Mammary epithelial cell (primary cell): ENCODE measurements at places on chromosomes 3 and 15.
A peak's percentile ranks its signal among the peaks of the same experiment; 100 is the strongest.

DNA sequence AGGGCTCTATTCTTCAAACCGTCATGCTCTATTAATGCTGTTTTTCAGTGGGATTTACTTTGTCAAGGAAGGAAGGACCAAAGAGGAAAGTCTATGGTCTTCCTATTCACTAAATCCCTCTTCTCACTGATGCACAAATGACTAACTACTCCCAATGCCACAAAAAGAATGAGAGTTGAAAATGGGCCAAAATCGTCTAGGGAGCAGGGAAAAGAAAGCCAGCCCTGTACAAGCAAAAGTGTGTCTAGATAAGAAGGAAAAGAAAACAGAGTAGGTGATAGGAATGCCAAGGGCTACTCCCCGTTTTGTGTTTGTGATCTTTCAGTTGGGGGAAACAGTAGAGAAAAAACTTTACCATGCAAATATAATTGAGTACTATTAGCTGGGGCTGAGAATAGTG lies 97.2 kb upstream of the TMCO5A start:
- DNase-seq, result no peak

DNA sequence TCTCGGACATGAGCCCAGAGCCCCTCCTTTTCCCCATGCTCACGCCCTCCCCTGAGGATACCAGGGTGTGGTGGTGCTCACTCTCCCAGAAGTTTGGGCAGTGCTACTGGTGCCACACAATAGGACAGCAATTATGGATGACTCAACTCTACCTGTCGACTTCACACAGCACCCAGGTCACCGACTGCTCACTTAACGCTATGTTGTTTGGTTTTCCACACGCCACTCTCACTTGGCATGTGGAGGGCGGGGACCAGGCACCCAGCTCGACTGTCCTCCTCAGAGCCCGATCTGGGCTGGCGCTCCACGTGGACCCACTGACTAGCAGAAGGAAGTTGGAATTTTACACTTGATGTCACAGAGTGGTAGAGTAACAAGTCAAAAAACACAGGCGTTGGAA lies 30.9 kb downstream of the STIMATE start:
- no peak for DNase-seq

DNA sequence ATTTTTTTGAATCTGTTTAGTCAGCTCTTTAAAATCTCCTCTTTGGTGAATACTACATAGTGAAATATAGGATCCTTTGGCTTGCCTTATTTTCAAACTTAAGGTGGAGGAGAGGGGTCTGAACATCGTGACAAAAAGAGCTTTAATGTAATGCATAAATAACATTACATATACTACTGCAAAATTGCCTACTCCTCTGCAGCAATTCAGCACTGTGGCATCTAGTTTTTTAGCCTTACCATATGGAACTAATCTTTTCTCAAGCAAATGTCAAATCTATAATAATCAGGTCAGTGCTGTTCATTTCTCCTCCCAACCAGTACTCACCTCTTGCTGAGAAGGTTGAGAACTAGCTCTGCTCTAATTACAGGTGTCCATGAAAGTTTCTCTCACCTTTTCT lies 394.0 kb upstream of the CDIN1 start:
- DNase-seq, result no peak

DNA sequence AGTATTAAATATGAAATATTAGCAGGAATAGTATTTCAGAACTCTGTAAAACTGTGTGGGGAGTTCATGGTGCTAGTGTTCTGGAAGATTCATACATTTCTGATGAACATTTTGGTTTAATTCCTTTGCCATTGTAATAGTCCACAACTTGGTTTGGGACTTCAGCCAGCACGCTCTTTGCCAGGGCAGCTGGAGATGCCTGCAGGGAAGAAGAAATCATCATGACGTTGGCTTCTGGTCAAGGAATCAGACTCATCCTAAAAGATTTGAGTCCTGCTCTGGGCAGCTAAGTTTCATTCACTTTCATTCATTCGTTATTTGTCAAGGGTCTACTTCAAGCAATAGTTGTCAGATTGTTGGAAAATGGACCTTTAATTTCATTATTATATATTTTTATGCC lies 32.4 kb upstream of the MRPL3 start:
- peak; percentile 68 for DNase-seq

GRCh38 chr3:66673293-66673692 lies 172.5 kb upstream of the LRIG1 start:
- no peak for DNase-seq

DNA sequence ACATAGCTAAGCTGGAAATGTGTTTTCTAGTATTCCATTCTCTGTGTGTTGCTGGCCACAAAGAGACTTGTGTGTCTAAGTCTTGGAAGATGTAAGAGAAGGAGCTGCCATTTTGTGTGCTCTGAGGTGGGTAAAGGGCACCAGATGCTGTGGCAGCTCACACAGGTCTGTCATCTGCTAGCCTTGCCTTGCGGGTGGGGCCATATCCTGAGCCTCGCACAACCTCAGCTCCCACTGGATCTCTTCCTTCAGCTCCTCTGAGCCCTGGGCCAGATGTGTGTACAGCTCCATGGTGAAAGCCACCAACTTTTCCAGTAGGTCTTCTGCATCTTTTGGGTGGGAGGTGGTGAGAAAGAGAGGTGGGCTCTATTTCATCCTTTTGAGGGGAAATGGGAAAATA lies 6.7 kb upstream of the TMC3 start:
- no peak for DNase-seq

DNA sequence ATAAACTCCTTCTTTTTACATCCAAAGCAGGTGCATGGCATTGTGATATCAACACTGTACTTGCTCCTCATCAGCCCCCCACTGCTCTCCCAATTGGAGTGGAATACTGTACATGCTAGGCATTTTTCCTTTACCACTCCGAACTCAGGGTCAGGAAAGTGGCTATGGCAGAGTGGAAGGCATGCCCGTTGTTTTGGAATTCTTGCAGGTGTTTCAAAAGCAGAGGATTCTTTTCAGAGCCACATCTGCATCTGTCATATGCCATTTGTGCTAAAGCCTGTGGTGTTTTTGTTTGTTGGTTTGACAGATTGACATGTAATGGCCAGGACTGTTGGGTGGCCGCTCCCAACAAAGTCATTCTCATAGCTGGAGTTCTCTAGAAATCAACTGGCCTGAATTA lies 41.7 kb downstream of the SOX2 start:
- no peak for DNase-seq

GRCh38 chr3:50224639-50225038 lies 11.4 kb upstream of the GNAI2 start:
- no peak for DNase-seq

GRCh38 chr3:142226474-142226873 lies 1.1 kb upstream of the GK5 start:
- DNase-seq, result no peak

- peak; percentile 77 for DNase-seq
Observed at GRCh38 chr15:33022629-33023028, 171.9 kb downstream of the FMN1 start.

GRCh38 chr3:23991306-23991682 lies 46.2 kb downstream of the NR1D2 start:
- no peak for DNase-seq

- no peak for DNase-seq
Observed at GRCh38 chr3:25768851-25769250, 14.4 kb downstream of the NGLY1 start.

- DNase-seq, result no peak
Observed at GRCh38 chr15:68556139-68556990, 22.4 kb upstream of the CORO2B start.

GRCh38 chr15:89497231-89497630 lies 848 bp upstream of the RHCG start:
- no peak for DNase-seq

DNA sequence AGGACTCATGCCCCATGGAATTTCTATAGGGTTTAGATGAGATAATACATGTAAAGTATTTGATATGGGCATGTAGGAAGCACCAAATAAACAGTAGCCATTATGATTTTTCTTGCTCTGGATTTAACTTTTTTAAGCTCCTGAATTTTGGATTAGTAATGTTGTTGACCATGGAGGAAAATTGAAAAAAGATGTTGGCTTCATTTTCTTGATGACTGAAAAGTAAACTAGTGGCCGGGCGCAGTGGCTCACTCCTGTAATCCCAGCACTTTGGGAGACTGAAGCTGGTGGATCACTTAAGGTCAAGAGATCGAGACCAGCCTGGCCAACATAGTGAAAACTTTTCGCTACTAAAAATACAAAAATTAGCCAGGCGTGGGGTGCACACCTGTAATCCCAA lies 120.3 kb downstream of the PTPRG start:
- no peak for DNase-seq

DNA sequence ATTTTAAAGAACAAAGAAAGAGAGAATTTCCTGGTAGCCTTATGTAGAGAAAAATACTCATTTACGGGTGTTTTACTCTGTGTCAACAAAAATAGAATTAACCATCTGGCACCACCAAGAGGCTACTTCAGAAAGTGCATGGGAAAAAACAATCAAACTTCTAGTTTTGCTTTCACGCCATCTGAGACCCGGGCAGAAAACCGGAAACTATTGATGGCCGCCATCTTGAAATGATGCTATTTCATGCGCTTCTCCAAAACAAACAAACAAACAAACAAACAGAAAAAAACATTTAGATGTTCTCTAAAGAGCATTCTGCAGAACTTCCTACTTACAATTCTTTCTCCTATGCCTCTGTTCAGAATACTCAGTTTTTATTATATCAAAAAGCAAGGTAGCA lies 49.4 kb upstream of the SYNPR start:
- peak; percentile 33 for DNase-seq

GRCh38 chr3:124463234-124463633 lies 267.0 kb upstream of the UMPS start:
- DNase-seq, result no peak

GRCh38 chr3:117454254-117454653 lies 744.7 kb downstream of the TUSC7 start:
- DNase-seq, result no peak

GRCh38 chr3:111618945-111619344 lies 23.8 kb upstream of the ZBED2 start:
- no peak for DNase-seq

DNA sequence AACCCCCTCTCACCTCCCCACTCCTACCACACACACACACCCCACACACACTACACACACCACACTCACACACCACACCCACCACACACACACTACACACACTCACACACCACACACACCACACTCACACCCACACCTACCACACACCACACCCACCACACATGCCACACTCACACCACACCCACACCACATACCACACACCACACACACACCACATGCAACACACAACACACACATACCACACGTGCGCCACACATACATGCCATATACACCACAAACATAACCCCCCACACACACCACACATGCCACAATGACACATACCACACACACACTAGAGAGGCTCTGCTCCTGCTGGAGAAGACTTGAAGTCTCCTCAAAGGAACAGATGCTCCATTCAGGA lies 5.9 kb upstream of the ITPKA start:
- no peak for DNase-seq

DNA sequence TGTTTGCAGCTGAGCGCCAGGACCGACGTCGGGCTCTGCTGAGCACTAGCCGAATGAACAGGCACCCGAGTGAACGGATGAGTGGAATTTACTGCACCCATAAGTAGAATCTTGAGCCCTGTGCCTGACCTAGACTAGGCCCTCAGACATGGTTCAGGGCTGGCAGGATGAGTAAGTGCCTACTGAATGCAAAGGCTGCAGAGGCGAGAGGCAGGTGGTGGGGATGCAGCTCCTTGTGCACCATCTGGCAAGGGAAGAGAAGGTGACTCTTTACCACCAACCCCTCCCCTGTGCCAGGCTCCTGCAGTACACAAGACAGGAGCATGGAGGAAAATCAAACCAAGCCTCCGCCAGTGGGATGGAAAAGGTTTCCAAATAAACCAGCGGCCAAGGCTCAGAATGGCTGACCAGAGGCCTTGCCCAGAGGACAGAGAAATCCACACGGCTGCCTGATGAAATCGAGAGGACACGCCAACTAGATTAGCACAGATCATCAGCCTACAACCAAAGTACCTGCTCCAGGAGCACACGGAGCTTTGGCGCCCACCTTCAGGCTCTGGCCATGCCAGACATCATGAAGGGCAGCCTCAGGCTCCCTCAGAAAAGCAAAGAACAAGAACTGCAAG lies 141.7 kb upstream of the IQSEC1 start:
- DNase-seq, result no peak

DNA sequence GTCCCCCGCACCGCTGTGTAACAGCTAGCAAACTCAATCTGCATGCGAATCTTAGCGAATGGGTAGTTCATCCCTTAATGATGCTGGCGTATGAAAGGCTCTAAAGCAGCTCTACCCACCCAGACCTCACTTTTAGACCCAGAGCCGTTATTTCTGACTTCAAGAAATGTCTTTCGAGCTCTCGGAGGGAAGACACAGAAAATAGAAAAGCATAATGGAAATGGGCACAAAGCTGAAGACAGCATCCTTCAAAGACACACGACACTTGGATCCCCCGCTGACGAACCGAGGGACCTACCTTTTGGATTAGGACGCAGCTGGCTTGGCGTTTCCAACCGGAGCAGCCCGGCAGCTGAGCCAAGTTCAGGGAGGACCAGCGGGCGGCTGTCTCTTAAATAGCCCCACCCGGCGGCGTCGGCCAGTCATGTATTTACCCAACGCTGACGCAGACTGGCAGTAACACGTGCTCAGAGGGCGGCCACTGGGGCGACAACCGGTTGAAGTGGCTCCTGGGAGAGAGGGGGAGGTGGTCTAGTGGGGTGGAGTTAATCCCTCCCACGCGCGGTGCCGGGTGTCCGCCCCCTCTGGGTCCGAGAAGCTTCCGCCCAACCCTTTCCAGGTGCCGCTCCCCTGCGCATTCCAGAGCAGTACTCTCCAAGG lies 1.5 kb downstream of the CCK start:
- no peak for DNase-seq

GRCh38 chr15:90839187-90840071 lies 29.0 kb upstream of the FURIN start:
- peak; percentile 68 for DNase-seq

DNA sequence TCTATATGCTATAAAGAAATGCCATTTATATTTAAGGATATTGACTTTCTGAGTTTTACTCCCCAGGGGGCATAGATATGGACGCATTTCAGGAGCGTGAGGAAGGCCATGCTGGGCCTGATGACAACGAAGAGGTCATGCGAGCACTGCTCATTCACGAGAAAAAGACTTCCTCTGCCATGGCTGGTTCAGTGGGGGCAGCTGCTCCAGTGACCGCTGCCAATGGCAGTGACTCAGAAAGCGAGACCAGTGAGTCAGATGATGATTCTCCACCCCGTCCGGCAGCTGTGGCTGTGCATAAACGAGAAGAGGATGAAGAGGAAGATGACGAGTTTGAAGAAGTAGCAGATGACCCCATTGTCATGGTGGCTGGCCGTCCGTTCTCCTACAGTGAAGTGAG lies 38.4 kb downstream of the GTF2E1 start:
- DNase-seq, result no peak

DNA sequence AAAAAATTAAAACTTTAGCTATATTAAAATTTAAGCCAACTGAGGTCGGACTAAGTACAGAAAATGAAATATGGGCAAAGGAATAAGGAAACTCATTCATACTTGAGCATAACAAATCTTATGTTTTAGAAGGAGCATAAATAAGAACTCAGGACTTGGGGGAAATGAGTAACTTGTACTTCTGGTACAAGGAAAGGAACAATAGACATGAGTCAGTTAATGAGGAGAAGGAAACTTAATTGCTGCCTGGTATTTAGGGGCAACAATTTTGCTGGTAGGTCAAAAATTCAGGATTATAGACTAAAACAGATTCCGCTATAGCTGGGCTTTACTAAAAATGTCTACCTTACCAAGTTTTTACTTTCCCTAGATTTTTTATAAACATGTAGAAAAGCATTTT lies 113.1 kb downstream of the MYO5A start:
- peak; percentile 17 for DNase-seq
